Posterior cingulate gyrus (tissue), 11 donors: ENCODE measurements at places on chromosomes 2 and 18.
A peak's percentile ranks its signal among the peaks of the same experiment; 100 is the strongest.

DNA sequence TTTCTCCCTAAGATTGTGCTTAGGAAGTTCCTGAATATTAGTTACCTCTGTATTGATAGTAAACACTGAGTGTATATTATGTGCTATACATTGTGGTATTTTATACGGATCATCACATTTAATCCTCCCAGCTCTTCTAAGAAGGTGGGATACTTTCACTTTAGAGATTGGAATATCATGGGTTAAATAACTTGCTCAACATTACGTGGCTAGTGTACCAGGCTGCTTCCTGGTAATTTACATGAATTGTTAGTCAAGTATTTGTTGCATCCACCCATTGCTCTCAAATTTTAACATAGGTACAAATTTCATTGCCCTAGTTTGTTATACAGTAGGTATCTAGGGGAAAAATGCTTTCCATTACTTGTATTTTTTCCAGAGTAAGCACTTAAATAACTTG, 21.4 kb downstream of the FAM98A start:
- no peak for DNase-seq

DNA sequence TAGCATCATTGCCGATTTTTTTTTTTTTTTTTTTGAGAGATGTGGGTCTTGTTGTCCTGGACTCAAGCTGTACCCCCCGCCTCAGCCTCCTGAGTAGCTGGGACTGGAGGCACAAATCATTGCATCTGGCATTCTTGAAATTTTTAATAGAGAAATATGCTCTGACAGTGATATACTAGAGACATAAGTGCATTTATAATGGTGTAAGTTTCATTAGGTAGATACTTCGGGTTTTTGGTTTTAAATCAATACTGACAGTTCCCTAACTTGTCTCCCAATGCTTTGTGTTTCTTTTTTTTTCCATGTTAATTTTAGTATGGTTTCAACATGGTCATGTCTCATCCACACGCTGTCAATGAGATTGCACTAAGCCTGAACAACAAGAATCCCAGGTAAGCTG, 138.7 kb downstream of the PRPF40A start:
- no peak for DNase-seq

DNA sequence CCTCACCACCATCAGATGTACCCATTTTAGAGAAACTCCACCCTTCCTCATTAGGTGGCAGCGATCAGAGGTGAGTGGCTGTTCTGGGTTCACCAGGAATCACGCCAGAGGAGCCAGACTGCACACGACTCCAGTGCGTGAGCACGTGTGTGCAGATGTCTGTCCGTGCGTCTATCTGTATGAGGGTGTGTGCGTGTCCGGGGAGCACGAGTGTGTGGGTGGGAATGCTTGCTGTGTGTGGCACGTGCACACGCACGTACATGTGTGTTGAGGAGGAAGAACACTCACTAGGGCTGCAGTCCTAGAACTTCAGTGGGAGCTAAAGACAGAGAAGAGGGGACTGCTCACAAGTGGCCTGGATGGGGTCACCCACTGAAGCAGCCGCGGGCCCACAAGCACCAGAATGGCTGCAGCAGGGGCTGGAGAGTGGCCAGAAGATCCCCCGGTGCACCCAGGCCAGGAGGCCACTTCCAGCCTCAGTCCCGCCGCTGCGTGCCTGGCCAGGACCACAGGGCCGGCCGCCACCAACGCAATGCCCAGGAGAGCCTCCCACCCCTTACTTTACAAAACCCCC, 13.9 kb downstream of the HDAC4 start:
- no peak for DNase-seq

DNA sequence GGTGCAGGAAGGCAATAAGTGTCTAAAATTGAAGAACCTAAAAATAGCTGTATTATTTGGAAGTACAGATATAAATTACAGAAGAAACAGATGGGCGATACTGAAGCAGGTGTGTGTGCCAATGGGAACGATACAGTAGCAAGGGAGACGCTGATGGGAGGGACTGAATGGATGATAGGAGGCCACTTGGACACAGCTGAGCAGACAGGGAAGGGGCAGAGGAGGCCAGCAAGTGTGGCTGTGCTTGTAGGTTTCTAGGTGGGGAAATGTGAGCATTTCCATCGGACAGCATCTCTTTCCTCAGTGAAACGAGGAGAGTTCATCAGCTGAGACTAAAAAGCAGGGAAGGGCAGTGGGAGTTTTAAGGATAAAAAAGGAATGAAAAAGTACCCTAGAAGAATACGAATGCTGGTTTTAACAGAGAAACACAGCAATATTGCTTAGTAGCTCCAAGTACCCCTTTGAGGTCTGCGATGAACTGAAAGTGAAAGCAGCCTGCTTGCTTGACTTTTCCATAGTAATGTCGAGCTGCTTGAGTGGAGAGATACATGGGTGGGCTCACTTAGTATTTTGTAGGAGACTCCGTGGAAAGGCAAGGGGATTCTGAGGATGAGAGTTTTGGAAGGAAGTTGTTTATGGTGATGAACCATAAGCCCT, 91.7 kb upstream of the EPC2 start:
- DNase-seq = no peak

GRCh38 chr2:168119515-168120141, 127.8 kb downstream of the STK39 start:
- DNase-seq = no peak

DNA sequence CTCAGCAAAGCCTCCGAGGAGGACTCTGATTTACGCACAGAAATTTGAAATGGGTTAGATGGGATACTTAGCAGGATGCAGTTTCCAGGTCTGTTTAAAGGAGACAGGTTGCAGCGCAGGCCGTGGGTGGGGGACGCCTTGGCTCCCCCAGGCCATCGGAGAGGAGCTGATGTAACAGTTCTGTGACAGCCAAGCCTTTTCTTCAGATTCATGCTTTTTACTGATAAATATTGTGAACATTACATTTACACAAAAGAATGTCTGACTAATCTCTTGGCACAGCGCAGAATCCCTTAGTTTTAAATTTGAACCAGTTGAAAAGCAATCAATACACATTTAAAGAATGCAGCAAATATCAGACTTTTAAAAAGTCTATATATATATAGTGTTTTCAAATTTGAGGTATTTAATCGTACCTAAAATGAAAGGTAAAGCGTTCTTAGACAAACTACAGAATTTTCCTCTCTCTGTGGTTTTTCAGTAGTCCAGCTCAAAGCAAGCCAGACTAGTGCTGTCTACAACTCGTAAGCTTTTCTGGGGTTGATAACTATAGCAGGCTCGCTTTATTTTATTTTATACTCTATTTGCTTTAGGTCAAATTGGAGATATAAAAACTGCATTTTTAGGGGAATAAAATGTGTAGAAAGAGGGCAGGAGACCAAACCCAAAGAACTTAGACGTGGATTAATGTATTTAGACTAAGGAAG, 221.9 kb downstream of the PIEZO2 start:
- no peak for DNase-seq

DNA sequence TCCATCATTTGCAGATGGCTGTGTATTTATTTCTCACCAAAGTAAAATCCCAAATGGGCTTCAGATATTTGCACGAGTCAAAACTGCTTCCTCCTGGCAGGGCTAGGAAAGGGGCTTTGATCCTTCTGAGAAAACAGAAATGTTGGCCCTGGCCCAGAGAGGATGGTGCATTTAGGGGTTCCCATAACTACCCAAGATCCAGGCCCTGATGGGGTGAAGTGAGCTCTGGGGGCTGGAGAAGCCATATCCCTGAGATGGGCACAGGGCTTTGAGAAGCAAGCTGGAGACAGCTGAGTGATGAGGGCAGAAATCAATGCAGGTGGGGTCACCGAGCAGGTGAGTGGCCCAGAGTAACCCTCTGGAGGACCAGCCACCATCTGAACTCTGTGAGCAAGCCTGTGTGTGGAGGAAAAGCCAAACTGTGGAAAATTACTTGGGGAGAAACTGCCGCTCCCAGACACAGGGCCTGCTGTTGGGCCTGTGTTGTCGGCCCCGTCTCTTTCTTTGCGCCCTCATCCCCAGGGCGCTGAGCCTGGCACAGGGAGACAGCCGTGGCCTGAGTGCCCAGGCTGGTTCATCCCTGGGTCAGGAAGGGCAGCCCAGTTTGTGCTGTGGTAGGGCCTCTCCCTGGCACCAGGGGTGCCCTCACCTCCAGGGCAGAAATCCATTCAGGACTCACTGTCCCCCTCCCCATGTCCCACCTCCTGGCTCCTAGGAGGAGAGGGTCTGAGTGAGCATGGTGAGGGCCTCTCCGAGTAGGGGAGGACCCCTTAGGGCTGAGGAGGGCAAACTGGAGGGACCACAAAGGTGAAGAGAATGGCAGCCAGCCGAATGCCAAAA, 167.8 kb upstream of the HAAO start:
- DNase-seq = no peak

GRCh38 chr2:61714210-61714609, 139.7 kb downstream of the FAM161A start:
- no peak for DNase-seq

- DNase-seq = no peak
These were observed 60.9 kb upstream of the NT5C1B start for GRCh38 chr2:18650221-18650620.

- DNase-seq = no peak
These were observed 12.3 kb upstream of the SETBP1 start for GRCh38 chr18:44668270-44668975.

- DNase-seq = peak; percentile 48
These were observed 65.8 kb upstream of the EML6 start for GRCh38 chr2:54657664-54658083.

GRCh38 chr2:225402210-225402776, 2.8 kb downstream of the NYAP2 start:
- DNase-seq = no peak

DNA sequence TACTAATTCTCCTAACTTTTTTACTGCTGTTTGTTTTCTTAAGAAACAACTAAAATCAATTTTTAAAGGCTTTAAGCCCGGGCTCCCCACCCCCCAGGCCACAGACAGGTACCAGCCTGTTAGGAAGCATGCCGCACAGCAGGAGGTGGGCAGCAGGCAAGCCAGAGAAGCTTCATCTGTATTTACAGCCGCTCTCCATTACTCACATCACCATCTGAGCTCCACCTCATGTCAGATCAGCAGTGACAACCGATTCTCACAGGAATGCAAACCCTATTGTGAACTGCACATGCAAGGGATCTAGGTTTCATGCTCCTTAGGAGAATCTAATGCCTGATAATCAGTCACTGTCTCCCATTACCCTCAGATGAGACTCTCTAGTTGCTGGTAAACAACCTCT, 517.0 kb downstream of the NRXN1 start:
- DNase-seq = no peak

DNA sequence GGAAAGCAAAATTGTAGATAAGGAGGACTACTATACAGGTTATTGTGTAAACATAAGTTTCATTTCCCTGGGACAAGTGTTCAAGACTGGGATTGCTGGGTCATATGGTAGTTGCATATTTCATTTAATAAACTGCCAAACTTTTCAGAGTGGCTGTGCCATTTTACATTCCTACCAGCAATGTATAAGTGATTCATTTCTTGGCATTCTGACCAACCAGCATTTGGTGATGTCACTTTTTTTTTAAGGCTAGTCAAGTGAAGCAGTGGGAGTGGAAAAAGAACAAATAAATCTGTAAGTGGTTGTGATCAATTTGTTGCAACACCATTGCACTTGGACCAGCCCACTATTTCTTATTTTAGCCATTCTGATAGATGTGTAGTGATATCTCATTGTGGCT, 5.2 kb upstream of the CHCHD5 start:
- DNase-seq = no peak

DNA sequence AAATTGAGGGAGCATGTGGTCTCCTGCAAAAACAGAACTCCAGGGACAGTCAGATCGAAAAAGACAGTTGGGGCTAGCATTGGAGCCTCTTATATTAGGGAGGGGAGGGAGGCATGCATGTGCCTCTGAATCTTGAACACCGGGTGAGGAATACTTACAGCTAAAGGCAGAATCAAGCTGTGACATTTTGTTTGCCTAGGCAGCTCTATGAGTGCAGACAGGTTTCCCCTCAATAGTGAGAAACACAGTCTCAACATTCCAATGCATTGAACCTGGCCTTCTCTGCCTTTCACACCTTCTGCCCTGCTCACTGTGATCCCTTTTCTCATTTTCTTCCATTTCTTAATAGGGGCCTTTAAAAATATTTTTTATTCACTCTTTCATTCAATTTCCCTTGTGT, 140.4 kb downstream of the THSD7B start:
- DNase-seq = no peak

DNA sequence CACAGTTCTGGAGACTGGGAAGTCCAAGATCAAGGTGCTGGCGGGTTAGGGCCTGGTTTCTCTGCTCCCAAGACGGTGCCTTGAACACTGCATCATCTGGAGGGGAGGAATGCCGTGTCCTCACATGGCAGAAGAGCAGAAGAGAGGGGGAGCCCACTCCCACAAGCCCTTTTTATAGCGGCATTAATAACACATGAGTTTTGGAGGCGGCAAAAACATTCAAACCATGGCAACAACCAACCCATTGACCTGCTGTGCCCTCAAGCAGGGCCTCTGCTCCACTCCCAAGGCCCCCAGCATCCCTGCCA, 62.0 kb downstream of the SMAD7 start:
- no peak for DNase-seq

- no peak for DNase-seq
These were observed 955.2 kb upstream of the CELF4 start for GRCh38 chr18:38520786-38521185.

DNA sequence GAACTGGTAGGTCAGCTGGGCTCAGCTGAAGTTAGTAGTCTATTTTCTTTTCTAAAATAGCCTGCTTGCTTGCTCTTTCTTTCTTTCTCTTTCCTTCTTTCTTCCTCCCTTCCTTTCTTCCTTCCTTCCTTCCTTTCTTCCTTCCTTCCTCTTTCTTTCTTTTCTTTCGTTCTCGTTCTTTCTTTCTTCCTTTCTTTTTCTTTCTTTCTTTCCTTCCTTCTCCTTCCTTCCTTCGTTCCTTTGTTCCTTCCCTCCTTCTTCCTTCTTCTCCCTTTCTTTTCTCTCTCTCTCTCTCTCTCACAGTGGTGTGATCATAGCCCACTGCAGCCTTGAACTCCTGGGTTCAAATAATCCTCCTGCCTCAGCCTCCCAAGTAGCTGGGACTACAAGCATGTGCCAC, 29.2 kb upstream of the KDM3A start:
- DNase-seq = no peak

DNA sequence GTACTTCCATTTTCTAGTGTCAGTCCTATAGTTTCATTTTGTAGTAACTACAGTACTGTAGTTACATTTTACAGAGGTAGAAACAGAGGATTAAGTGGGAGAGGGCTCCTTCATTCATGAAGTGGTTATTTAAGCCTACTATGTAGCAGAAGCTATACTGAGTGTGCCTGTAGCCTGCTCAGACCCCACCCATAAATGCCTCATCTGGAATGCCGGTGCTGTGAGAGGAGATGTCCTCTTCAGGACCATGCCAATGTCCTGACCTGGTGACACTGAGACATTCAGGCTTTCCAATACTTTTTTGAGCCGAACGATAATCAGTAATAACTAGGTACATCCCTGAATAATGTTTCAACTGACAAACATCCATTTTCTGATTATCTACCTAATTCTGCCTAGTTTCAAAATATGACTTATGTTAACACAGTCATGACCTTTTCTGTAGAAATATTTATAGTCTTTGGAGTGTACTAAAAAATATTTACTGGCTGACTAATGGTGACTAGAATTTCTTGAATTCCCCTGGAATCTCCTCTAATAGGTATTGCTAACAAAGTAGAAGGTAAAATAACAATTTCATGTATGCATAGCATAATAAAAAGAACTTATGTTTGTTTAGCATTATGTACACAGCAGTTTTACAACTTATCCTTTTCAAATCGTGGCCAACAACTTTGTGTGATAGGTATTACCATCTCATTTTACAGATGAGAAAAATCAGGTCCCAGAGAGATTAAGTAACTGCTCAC, 10.2 kb upstream of the ARHGAP28 start:
- DNase-seq = peak; percentile 40

GRCh38 chr18:7514796-7515440, 52.2 kb upstream of the PTPRM start:
- no peak for DNase-seq

GRCh38 chr2:17962876-17963275, 84.4 kb downstream of the KCNS3 start:
- DNase-seq = no peak
